ENCODE measurements at places on chromosomes 5 and 9. TPM values are rescaled to one million over a fixed set of nuclear protein-coding genes. Genes with fewer than 3 reads are reported as not detected.

GRCh38 chr5:98464737-98465330, 308.6 kb upstream of the RGMB start:
- no peaks in the 10 kb centered on the region for H3K27me3 ChIP-seq
- H3K27ac ChIP-seq, result no peak overlapping the region
- H3K4me1 ChIP-seq, result no peaks in the 10 kb centered on the region
- H3K36me3 ChIP-seq, result no peaks in the 10 kb centered on the region

- no peak overlapping the region for H3K4me3 ChIP-seq
- H3K27ac ChIP-seq, result no peak overlapping the region
- H3K36me3 ChIP-seq, result peaks cover 91% of the 10 kb centered on the region
- DNase-seq, result no peak
Observed at GRCh38 chr9:78325343-78325742, 28.4 kb downstream of the PSAT1 start.

GRCh38 chr5:35656721-35657120, 39.1 kb downstream of the SPEF2 start:
- H3K4me1 ChIP-seq, result no peaks in the 10 kb centered on the region
- H3K4me3 ChIP-seq, result no peak overlapping the region
- H3K36me3 ChIP-seq, result no peaks in the 10 kb centered on the region
- no peaks in the 10 kb centered on the region for H3K27me3 ChIP-seq
- peak; percentile 38 for DNase-seq

DNA sequence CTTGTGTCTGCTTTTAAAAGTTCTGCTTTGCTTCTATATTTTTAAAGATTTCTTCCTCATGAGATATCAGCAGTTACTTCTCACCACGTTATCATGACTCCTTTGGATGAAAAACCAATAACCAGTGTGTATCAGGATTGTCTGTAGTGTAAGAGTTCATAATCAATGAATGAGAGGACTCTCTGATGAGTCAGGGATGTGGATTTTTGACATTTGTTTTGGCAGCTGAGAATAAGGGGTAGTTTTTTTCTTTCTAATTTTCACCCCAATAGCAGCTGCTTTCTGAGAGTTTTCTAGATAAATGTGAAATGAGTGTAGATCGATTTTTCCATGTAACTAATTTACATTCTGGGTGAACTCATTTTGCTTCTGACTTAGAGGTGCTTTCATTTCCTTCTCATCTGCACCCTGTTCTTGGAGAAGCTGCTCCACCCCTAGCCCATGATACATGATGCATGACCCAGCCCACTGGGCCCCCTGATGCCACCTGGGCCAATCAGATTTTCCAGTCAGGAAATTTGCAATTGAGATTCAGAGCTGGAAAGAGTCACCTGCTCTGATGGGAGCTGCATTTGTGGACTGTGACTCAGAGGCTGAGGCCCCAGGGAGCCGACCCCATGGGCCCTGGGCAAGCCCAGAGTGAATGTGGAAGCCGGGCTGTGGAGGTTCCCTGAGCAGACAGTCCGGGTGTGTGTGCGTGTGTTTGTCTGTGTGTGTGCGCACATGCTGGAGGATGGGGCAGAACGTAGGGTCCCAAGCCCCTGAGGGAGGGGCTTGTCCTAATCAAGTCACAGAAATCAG, 159.3 kb downstream of the RGS3 start:
- peaks cover 20% of the 10 kb centered on the region for H3K4me1 ChIP-seq
- H3K27ac ChIP-seq, result peak overlapping the region; percentile 7
- H3K4me3 ChIP-seq, result peak overlapping the region; percentile 52

DNA sequence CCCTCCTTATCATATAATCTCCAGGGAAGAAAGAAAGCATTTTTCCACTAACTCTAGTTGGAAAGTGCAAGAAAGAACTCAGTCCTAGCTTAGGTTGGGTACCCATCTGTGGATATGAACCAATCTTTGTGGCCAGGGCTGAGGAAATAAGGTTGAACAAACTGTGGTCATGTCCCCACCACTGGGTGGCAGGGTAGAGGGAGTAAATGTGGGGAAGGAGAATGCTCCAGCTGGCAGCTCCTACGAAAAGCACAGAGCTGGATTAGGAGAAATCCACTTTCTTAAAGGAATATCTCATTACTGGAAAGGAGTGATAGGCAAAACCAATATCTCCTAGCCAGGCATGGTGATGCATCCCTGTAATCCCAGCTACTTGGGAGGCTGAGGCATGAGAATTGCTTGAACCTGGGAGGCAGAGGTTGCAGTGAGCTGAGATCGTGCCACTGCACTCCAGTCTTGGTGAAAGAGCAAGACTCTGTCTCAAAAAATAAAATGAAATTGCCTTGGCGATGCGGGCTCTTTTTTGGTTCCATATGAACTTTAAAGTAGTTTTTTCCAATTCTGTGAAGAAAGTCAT, 175.1 kb downstream of the CCDC192 start:
- H3K27ac ChIP-seq, result no peak overlapping the region
- H3K4me1 ChIP-seq, result no peaks in the 10 kb centered on the region
- H3K27me3 ChIP-seq, result no peaks in the 10 kb centered on the region
- no peak overlapping the region for H3K4me3 ChIP-seq
- DNase-seq, result peak; percentile 52
- no peaks in the 10 kb centered on the region for H3K36me3 ChIP-seq

GRCh38 chr9:72509635-72510034, 11.8 kb upstream of the TMC1 start:
- no peak overlapping the region for H3K4me3 ChIP-seq
- no peak for DNase-seq
- no peaks in the 10 kb centered on the region for H3K27me3 ChIP-seq
- H3K27ac ChIP-seq, result no peak overlapping the region
- no peaks in the 10 kb centered on the region for H3K4me1 ChIP-seq

- H3K27me3 ChIP-seq, result no peaks in the 10 kb centered on the region
- no peaks in the 10 kb centered on the region for H3K4me1 ChIP-seq
- H3K36me3 ChIP-seq, result no peaks in the 10 kb centered on the region
- no peak for DNase-seq
- H3K27ac ChIP-seq, result no peak overlapping the region
Observed at GRCh38 chr5:135871268-135871915, 24.2 kb downstream of the IL9 start.

DNA sequence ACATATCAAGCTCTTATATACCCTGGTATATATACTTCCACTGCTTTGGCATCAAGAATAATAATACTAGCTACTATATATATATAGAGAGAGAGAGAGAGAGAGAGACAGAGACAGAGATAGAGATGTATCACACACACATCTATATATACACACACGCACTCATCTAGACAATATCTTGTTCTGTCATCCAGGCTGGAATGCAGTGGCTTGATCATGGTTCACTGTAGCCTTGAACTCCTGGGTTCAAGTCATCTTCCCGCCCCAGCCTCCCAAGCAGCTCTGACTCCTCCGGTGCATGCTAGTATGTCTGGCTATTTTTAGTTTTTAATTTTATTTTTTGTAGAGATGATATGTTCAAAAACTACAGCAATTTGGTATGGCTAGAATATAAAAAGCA, 22.5 kb downstream of the ANKHD1 start:
- no peak overlapping the region for H3K27ac ChIP-seq
- H3K27me3 ChIP-seq, result no peaks in the 10 kb centered on the region
- H3K4me1 ChIP-seq, result no peaks in the 10 kb centered on the region
- H3K36me3 ChIP-seq, result peaks cover 25% of the 10 kb centered on the region

DNA sequence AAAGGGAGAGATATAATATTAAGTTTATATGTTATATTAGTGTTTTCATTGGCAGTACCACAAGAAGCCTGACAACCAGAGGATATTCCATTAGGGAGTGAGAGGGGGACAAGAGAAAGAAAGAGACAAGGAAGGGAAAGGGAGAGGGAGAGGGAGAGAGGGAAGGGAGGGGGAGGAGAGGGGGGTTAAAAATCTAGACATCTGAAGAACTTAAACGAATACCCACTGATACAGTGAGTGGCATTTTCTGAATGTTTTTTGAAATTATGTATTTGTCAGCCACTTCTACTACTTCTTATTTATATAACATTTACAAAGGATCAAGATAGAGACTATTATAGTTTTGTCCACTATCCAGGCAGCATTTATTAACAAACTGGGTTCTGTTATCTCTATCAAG, 11.6 kb upstream of the CEP120 start:
- H3K27me3 ChIP-seq, result no peaks in the 10 kb centered on the region
- H3K27ac ChIP-seq, result no peak overlapping the region
- no peak overlapping the region for H3K4me3 ChIP-seq
- H3K4me1 ChIP-seq, result no peaks in the 10 kb centered on the region

DNA sequence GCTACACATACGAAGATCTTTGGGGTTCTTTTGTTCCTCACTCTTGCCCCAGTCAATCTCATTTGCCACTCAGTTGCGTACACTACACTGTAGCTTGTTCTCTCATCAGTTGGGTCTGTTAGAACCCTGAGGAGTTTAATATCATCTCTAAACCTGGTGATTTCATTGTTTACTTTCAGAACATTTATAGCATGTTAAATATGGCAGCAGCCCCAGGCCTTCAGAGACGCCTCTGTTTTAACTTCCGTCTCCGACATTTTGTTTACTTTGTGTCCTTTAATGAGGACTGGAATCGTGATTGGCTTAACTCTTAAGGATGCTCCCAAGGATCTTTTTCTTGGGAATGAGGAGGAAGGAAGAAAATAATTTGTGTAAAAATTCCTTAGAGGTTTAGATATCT, 510.1 kb downstream of the NR2F1-AS1 start:
- H3K27me3 ChIP-seq, result no peaks in the 10 kb centered on the region
- no peaks in the 10 kb centered on the region for H3K4me1 ChIP-seq

GRCh38 chr5:165127941-165128340, 1622.5 kb downstream of the MAT2B start:
- peaks cover 5% of the 10 kb centered on the region for H3K4me1 ChIP-seq
- H3K36me3 ChIP-seq, result peaks cover 5% of the 10 kb centered on the region
- no peak for DNase-seq
- no peaks in the 10 kb centered on the region for H3K27me3 ChIP-seq
- H3K4me3 ChIP-seq, result no peak overlapping the region

GRCh38 chr9:136385015-136385414, 11.5 kb upstream of the CARD9 start:
- no peaks in the 10 kb centered on the region for H3K27me3 ChIP-seq
- H3K36me3 ChIP-seq, result peaks cover 70% of the 10 kb centered on the region
- H3K4me1 ChIP-seq, result no peaks in the 10 kb centered on the region

GRCh38 chr5:21238786-21239185, 1250.8 kb upstream of the CDH18 start:
- H3K27ac ChIP-seq, result no peak overlapping the region
- H3K4me1 ChIP-seq, result no peaks in the 10 kb centered on the region
- no peak for DNase-seq

GRCh38 chr5:180050121-180050940, 21.2 kb downstream of the RNF130 start:
- H3K4me3 ChIP-seq, result no peak overlapping the region
- peaks cover 25% of the 10 kb centered on the region for H3K36me3 ChIP-seq
- no peaks in the 10 kb centered on the region for H3K27me3 ChIP-seq
- DNase-seq, result no peak

DNA sequence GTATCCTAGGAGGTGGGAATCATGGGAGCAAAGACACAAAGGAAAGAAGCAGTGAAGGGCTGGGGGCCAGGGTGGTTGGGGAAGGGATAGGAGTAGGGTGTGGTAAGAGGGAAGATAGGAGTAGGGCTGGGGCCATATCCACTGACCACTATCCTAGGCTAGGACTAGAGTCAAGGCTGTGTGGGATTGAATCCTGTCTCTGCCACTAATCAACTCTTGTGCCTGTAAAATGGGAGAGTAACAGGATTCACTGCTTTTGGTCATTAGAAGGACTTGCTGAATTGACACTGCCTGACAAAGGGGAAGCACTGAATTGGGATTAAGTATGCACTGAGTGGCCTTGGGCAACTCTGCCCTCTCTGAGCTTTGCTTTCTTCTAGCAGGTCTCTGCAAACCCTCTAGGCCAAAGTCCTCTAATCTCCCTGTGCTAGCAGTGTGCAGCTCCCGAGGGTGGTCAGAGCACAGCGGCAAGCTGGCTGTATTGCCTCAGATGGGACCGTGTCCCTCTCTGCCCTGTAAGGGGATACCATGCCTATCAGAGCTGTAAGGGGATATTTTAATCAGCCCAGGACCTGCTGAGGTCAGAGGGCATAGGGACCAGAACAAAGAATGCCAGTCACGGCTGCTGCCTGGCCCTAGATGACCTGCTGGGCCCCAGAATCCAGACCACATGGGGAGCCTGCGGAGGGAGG, 12.4 kb upstream of the DAB2IP start:
- no peak overlapping the region for H3K4me3 ChIP-seq
- H3K36me3 ChIP-seq, result no peaks in the 10 kb centered on the region
- H3K27me3 ChIP-seq, result no peaks in the 10 kb centered on the region
- no peak overlapping the region for H3K27ac ChIP-seq
- DNase-seq, result no peak

GRCh38 chr9:130781569-130781968, 53.5 kb upstream of the ABL1 start:
- DNase-seq, result no peak
- H3K36me3 ChIP-seq, result no peaks in the 10 kb centered on the region
- H3K27me3 ChIP-seq, result no peaks in the 10 kb centered on the region
- H3K4me1 ChIP-seq, result no peaks in the 10 kb centered on the region
- no peak overlapping the region for H3K4me3 ChIP-seq

GRCh38 chr9:76603448-76603895, 144.5 kb downstream of the GCNT1 start:
- H3K4me3 ChIP-seq, result no peak overlapping the region
- no peak for DNase-seq
- H3K4me1 ChIP-seq, result no peaks in the 10 kb centered on the region
- peaks cover 8% of the 10 kb centered on the region for H3K36me3 ChIP-seq
- H3K27ac ChIP-seq, result no peak overlapping the region

DNA sequence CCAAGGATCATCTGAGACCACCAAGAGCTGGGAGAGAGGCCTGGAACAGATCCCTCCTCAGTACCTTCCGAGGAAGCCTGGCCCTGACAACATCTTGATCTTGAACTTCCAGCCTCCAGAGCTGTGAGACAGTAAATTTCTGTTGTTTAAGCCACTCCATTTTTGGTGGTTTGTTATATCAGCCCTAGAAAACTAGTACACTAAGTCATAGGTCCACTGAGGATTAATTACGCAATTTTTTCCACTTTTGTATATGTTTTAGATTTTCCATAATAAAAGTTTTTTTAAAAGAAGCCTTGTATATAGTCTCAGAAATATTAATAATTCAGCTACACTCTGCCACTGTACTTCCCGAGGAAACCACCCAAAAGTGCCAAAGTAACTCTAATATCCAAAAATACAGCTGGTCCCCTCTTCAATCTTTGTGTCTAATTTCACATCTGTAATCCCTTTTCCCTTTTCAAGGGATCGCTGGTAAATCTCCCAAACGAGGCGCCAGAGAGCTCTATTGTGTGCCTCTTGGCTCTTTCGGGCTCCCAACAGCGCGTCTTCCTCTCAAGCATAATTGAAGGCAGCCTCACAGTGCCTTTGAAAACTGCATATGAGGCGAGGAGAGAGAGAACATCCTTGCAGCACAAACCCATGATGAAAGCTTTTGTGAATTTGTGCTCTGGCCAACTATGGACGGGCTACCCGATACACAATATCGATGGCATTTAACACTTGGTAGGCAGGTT, 32.7 kb downstream of the PRUNE2 start:
- no peak overlapping the region for H3K27ac ChIP-seq
- H3K4me3 ChIP-seq, result peak overlapping the region; percentile 47
- H3K27me3 ChIP-seq, result no peaks in the 10 kb centered on the region
- H3K36me3 ChIP-seq, result no peaks in the 10 kb centered on the region
- peak; percentile 69 for DNase-seq

The LCN2 gene
- total RNA-seq, result not detected

The MYO10 gene
- total RNA-seq, result 127 TPM

The NR2F1 gene
- not detected for total RNA-seq

The ANKRD18A gene
- 14.4 TPM for total RNA-seq

The NME5 gene
- total RNA-seq, result 0.66 TPM

The SLC28A3 gene
- total RNA-seq, result not detected

The NEUROG1 gene
- total RNA-seq, result not detected

The CHSY3 gene
- total RNA-seq, result 0.37 TPM

The SLC34A1 gene
- not detected for total RNA-seq

The GHR gene
- total RNA-seq, result 0.20 TPM
